Esophagus squamous epithelium (tissue), 5 donors: ENCODE measurements at places on chromosomes 3 and 15. TPM values are rescaled to one million over a fixed set of nuclear protein-coding genes. Genes with fewer than 3 reads are reported as not detected.
A peak's percentile ranks its signal among the peaks of the same experiment; 100 is the strongest.

DNA sequence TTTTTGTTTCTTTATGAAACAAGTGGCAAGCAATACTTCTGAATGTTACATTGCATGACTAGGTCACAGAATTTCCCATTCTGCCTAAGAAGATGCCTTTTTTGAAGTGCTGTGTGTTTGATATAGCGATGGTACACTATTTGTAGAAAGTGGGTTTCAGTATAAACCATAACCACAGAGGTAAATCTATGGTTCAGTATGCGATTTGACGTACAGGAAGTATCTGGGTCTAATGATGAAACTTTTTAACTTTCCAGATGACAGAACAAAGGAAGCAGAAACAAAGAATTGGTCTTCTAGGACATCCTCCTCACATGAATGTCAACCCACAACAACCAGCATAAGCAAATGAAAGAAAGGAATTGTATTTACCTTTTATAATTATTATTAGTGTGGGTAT is 133.4 kb upstream of the BHLHE40 start:
- no peak overlapping the region for H3K4me3 ChIP-seq
- no peaks in the 10 kb centered on the region for H3K27me3 ChIP-seq
- H3K27ac ChIP-seq, result no peak overlapping the region
- peaks cover 15% of the 10 kb centered on the region for H3K4me1 ChIP-seq
- H3K36me3 ChIP-seq, result no peaks in the 10 kb centered on the region
- DNase-seq, result no peak

DNA sequence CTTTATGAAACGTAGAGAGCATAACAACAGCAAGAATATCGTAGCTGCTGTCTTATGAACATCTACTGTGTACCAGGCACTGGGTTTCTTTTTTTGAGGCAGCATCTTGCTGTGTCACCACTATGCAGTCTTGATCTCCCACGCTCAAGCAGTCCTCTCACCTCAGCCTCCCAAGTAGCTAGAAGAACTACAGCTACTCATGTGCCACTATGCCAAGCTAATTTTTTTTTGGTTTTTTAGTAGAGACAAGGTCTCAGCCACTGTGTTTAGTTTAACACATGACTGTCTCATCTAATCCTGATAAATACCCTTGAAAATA is 129.9 kb downstream of the VGLL4 start:
- H3K27ac ChIP-seq, result peak overlapping the region; percentile 9
- no peaks in the 10 kb centered on the region for H3K27me3 ChIP-seq
- peaks cover 41% of the 10 kb centered on the region for H3K4me1 ChIP-seq

- H3K4me3 ChIP-seq, result no peak overlapping the region
- H3K27ac ChIP-seq, result no peak overlapping the region
- no peaks in the 10 kb centered on the region for H3K36me3 ChIP-seq
Observed at GRCh38 chr15:66854012-66854965, 152.3 kb downstream of the SMAD6 start.

- H3K36me3 ChIP-seq, result no peaks in the 10 kb centered on the region
- DNase-seq, result no peak
- H3K27me3 ChIP-seq, result no peaks in the 10 kb centered on the region
- H3K4me1 ChIP-seq, result no peaks in the 10 kb centered on the region
Observed at GRCh38 chr15:95307115-95307514, 1023.4 kb upstream of the NR2F2 start.

DNA sequence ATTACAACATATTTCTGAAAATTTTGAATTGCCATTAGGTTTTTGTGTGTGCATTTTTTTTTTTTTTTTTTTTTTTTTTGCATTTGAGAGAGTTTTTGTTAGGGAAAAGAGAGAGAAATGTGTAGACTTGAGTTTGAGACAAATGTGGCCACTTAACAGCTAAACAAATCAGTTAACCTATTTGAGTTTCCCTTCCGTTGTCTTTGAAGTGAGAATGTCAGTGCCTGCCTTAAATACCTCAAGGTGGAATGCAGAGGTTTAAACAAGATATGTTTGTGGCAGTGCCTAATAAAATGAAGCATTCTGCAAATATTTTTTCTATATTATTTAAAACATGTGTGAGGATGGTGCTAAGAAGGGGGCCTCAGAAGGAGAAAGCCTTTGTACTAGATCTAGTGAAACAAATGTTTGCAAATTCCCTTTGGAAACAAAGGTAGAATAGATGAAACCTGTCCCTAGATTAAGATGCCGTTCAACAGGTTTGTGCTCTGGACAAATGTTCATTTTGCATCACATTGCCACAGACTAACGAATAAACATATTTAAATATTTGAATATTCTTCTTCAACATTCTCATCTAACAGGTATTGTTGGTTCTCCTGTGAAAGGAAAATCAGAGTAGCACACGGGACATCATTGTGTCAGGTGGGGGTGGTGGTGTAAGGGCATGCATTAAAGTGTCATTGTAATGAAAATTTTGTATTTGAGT is 80.7 kb downstream of the SATB1 start:
- H3K27ac ChIP-seq, result no peak overlapping the region
- no peak for DNase-seq
- H3K27me3 ChIP-seq, result no peaks in the 10 kb centered on the region
- no peak overlapping the region for H3K4me3 ChIP-seq
- H3K36me3 ChIP-seq, result no peaks in the 10 kb centered on the region
- no peaks in the 10 kb centered on the region for H3K4me1 ChIP-seq

GRCh38 chr15:31473385-31474058 is 146.9 kb downstream of the KLF13 start:
- no peaks in the 10 kb centered on the region for H3K36me3 ChIP-seq
- peaks cover 8% of the 10 kb centered on the region for H3K4me1 ChIP-seq
- peak overlapping the region; percentile 45 for H3K27ac ChIP-seq
- H3K27me3 ChIP-seq, result no peaks in the 10 kb centered on the region
- H3K4me3 ChIP-seq, result no peak overlapping the region

DNA sequence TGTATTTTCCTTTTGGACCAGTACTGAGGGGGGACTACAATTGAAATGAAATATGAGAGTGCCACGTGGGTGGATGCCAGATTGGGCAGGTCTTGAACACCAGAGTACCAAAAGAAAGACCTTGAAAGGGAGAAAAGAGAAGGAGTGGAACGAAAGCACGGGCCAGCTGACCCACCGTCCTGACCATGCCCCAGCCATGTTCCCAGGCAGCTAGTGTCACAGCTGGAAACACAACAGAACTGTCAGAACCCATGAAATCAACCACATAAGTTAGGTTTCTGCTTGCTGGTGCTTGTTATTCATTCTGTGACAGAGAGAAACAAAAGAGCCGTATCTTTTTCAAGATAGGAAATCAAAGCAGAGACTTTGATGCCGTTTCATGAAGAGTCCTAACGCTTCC is 268.8 kb downstream of the MEX3B start:
- no peak overlapping the region for H3K4me3 ChIP-seq
- no peak overlapping the region for H3K27ac ChIP-seq
- DNase-seq, result no peak
- H3K4me1 ChIP-seq, result no peaks in the 10 kb centered on the region
- H3K36me3 ChIP-seq, result no peaks in the 10 kb centered on the region

- H3K4me1 ChIP-seq, result peaks cover 16% of the 10 kb centered on the region
- H3K27me3 ChIP-seq, result no peaks in the 10 kb centered on the region
- no peak overlapping the region for H3K4me3 ChIP-seq
Observed at GRCh38 chr3:54827776-54828175, 100.1 kb downstream of the LRTM1 start.

DNA sequence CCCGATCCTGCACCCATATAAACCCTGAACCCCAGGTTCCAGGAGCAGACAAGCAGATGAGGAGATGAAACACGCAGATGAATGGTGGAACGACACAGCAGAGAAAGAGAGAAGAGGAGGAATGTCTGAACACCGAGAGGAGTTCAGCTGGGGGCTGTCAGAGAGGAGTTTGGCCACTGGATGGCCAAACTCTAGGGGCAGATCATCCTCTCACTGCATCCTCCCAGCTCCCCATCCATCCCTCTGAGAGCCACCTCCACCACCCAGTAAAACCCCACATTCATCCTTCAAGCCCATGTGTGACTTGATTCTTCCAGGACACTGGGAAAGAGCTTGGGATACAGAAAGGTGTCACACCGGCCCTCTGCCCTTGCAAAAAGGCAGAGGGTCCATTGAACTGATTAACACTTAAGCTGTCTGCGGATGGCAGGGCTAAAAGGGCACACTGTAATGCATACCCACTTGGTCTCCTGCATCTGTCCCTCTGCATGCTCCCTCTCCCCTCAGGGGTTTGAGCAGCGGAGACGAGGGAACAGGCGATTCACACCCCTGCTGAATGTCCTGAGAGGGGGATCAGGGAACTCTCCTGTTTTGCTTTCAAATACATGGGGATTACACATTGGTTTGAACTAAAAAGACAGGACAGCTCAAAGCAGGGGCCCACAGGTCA is 53.8 kb downstream of the TMED3 start:
- DNase-seq, result no peak
- no peaks in the 10 kb centered on the region for H3K4me1 ChIP-seq
- H3K27ac ChIP-seq, result no peak overlapping the region
- H3K27me3 ChIP-seq, result no peaks in the 10 kb centered on the region
- H3K36me3 ChIP-seq, result no peaks in the 10 kb centered on the region

GPR149 gene
- not detected for total RNA-seq

HRG gene
- total RNA-seq, result not detected

GRCh38 chr3:101179637-101180036 is 140.7 kb downstream of the IMPG2 start:
- no peak for DNase-seq
- H3K4me3 ChIP-seq, result no peak overlapping the region
- H3K4me1 ChIP-seq, result no peaks in the 10 kb centered on the region
- no peak overlapping the region for H3K27ac ChIP-seq
- H3K36me3 ChIP-seq, result no peaks in the 10 kb centered on the region
- no peaks in the 10 kb centered on the region for H3K27me3 ChIP-seq

DNA sequence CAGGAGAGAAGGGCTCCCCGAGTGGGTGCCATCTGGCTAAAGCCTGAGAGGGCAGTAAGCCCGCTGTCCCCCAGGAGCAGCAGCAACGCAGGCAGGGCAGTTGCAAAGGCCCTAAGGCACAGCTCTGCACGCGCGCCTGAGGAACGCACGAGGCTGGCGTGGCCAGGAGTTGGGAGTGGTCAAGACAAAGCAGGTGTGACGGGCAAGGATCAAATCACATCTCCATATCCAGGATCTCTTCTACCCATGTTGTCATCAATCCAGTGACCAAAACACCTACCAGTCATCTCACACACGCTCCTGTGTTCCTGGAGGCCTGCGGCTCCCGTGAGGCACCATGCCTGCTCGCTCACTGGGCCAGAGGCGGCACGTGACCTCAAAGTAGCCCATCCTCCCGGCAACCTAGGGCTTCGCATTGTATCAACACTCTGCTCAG is 59.5 kb downstream of the ERC2 start:
- H3K27me3 ChIP-seq, result no peaks in the 10 kb centered on the region
- no peak overlapping the region for H3K4me3 ChIP-seq
- no peak overlapping the region for H3K27ac ChIP-seq
- no peaks in the 10 kb centered on the region for H3K4me1 ChIP-seq

- DNase-seq, result no peak
- H3K27ac ChIP-seq, result no peak overlapping the region
- no peak overlapping the region for H3K4me3 ChIP-seq
- no peaks in the 10 kb centered on the region for H3K27me3 ChIP-seq
Observed at GRCh38 chr3:109899925-109900324, 562.6 kb upstream of the DPPA4 start.

DNA sequence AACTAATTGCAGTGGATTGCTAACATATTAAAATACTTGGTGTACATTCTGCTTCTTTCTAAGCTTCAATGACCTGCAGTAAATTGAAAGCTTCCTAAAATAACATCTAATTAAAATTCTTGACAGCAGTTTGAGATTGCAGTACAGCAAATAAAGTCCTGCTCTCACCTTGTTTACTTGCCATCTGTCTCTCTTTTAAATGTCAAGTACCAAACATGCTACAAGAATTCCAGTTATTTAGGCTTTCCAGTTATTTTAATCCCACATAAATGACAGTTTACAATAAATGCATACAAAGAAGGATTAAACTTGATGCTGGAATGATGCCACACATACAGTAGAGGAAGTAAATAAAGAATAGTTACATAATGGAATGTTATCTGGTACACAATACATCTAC is 33.2 kb downstream of the CBLB start:
- no peak overlapping the region for H3K27ac ChIP-seq
- no peak overlapping the region for H3K4me3 ChIP-seq
- H3K36me3 ChIP-seq, result no peaks in the 10 kb centered on the region
- H3K4me1 ChIP-seq, result peaks cover 4% of the 10 kb centered on the region
- no peak for DNase-seq
- no peaks in the 10 kb centered on the region for H3K27me3 ChIP-seq

C3orf49 gene
- total RNA-seq, result not detected

GNAT1 gene
- not detected for total RNA-seq

GUCA1C gene
- not detected for total RNA-seq
